CD4-positive, alpha-beta T cell treated with Interleukin-12 subunit alpha and Interleukin-12 subunit beta, for 1 hour (primary cell): ENCODE measurements at places on chromosomes 4 and X.

GRCh38 chr4:98963538-98964433, 31.7 kb upstream of the METAP1 start:
- no peak for DNase-seq

- no peak for DNase-seq
Measured at GRCh38 chr4:123349421-123350190, 47.0 kb upstream of the SPRY1 start.

- DNase-seq: no peak
Measured at GRCh38 chr4:176789955-176790354, 2.8 kb downstream of the VEGFC start.

DNA sequence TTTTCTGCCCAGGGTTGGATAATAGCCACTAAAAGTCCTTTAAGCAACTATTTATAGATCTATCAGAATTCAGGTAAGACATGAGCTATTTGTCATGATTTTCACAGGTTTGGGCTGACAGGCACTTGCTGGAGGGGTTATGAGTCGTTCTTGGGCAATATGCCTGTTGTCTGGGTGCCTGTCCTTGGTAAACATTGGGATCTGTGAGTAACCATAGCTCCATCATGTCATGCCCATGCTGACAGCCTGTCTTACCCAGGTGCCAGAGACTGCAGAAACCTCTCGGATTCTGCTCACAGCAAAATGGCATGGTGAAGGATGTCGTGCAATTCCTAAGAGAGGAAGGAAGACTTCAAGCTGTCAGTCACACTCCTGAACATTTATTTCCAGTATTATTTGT, 116.0 kb upstream of the PUDP start:
- DNase-seq: no peak

- DNase-seq: no peak
Measured at GRCh38 chr4:126633306-126633705, 999.5 kb upstream of the INTU start.

- DNase-seq: no peak
Measured at GRCh38 chrX:111560801-111561200, 49.4 kb downstream of the SERTM2 start.

DNA sequence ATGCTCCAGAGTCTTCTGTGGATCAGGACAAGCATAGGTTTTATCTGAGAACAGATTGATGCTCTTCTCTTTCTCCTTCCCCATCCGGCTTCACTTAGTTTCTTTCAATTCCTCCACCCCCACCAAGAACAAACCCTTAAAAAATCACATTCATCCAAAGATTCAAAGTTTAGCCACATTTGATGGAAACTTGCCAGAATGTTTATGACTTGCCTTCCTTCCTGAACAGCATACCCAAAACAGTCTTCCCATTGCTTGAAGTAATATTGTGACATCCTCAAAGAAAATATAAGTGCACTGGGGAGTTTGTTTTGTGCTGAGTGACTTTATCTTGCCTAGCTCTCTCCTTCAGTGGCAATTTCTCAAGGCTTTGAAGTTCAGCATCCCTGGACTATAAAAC, 83.0 kb downstream of the MAGEB17 start:
- DNase-seq: no peak

DNA sequence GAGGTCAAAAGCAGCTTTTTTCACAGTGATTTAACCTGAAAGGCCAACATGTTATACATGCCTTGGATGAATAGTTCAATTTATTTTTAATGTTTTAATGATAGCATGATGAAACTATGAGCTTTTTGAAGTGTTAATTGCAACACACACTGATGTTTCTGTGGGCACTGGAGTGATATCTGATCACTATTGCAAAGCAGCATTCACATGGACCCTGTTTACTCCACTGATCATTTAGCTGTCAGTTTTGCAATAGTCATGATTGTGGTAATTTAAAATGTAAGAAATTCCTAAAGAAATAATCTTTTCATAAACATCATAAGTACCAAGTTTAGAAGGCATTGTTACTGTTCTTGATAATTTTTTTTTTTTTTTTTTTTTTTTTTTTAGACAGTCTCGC, 74.1 kb downstream of the ARSJ start:
- no peak for DNase-seq

DNA sequence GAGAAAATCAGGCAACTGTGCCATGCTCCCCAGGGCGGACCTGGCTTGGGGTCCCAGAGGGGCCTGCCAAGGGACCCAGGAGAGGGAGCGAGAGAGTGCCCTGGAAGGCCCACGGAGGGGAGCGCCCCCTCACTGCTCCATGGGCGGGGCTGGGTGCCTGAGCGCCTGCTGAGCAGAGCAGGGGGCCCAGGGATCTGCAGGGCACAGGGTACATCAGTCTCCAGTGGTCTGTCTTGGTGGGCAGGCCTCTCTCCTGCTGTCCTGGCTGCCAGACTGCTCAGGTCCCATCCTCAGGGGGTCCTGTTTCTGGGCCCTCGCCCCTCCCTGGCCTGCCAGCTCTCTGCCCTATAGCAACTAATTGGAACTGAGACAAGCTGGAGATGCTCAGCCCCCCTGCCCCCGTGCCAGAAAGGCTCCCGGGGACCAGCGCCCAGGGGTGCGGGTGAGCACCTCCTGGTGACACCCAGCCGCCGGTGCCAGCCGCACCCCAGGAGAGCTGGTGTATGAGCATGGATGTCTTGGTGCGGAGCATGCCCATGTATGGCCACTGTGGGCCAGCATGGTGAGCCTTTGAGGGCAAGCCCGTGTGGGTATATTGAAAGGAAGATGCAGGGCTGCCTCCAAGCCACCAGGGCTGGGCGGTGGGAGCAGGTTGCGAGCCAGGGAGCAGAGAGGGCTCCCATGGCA, 1.3 kb downstream of the BGN start:
- no peak for DNase-seq

DNA sequence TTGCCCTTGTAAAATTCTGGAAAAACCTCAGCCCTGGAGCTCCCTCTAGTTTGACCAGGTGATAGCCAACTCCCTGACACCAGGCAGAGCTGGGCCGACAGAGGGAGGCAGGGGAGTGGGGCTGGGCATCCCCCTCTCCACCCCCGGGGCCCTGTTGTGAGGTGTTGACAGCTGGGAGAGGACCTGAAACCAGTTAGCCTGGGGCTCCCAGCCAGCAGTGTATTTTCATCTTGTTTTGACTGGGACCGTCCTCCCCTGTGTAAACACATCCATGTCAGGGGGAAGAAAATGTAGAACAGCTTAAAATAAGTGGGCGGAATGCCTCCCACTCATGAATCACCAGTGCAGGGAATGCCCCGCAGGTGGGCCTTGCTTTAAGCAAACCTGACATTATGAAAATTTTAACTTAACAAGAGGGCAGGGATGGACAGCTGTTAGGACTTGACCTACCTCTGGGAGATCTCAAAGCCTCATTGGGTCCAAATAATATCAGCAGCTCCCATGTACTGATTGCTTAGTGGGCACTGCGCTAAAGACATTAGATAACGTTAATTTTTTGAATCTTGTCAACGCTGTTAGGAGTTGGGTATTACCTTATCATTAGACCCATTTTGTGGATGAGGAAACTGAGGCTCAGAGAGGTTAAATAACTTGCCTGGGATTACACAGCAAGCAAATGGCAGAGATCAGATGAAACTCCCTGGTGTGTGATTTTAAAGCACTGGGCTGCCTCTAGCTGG, 45.9 kb downstream of the TSC22D3 start:
- no peak for DNase-seq

DNA sequence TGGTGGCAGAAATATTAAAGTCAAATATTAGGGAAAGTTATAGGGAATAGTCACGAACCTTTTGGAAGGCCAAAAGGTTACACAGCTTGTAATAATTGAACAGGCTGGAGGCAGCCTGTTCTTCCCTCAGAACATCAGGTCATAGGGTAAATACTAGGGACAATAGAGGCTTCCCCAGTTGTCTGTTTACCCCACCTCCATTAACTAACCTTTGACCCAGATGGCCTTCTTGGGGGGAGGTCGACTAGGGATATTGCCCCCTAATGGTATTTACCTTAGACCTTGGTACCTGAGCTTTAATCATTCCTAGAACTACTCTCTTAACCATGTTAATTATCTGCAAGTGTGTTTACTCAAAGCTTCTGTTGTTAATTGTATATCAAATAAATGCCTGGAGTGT, 26.0 kb downstream of the C4orf17 start:
- no peak for DNase-seq

GRCh38 chrX:1106478-1107210, 105.8 kb downstream of the CRLF2 start:
- DNase-seq: no peak

DNA sequence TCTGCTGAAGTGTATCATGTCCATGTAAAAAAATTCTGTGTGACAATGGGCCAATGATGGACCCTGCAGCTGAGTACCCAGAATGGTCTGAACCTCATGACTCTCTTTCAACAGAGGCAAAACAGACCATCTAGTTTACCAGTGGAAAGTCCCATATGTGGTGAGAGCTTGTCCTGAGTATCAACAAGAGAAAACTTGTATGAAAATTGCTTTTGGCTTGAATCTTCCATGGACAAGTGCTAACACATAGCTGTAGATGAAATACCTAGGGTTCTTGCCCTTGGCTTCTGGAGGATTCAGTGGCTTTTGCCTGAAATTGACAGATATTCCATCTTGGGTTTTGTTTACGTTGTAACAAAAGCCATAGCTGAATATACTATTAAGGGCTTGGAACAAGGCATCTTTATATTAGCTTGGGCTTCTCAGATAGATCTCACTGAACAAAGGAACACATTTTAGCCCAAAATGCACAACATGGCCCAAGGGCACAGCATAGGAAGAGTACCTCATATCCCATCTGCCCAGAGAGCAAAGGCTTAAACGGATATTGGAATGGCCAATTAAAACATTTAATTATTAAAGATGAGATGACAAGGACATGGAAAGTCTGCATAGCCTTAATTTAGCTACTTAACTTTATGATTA, 128.5 kb upstream of the HPGD start:
- DNase-seq: no peak

DNA sequence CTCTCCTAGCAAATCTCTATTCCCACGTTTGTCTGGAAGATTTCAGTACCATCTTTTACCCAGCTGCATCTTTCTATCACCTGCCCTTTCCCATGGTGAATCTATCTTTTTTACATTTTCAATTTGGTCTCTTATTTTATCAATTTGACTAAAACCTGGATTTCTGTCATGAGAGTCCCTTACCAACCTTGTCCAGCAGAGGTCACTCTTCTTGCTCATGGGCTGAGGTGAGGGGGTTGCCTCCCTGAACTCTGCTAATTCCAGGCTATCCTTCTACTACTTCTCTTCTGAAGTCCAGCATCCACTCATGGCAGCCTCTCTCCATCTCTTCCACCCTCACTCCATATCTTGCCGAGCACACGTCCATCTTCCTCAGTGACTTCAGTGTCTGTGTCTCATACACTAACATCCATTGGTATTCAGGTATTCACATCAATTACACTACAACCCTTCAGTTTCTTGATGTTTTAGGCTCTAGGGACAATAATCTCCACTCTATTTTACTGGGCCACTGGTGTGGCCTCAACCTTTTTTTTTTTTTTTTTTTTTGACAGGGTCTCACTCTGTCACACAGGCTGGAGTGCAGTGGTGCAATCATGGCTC, 17.8 kb upstream of the ZNF827 start:
- peak; percentile 57 for DNase-seq

- DNase-seq: no peak
Measured at GRCh38 chrX:22247169-22247568, 25.5 kb upstream of the CBLL2 start.

DNA sequence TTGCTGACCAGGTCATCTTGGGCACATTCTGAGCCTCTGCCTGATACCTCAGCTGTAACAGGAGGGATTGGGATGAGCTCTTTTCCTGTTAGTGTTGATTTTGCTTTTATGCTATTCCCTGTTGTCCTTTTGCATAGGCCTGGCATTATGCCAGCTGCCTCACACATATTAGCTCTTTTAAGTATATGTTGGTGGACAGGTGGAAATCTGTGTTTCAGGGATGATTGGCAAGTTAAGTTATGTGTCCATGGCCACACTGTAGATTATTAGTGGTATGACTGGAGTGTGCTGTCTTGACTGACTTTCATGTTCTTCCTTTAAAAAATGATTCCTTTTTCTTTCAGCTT, 28.9 kb downstream of the NSD2 start:
- DNase-seq: no peak

- no peak for DNase-seq
Measured at GRCh38 chr4:89878611-89879010, 16.0 kb upstream of the MMRN1 start.

- no peak for DNase-seq
Measured at GRCh38 chr4:3362431-3363287, 69.8 kb downstream of the RGS12 start.

DNA sequence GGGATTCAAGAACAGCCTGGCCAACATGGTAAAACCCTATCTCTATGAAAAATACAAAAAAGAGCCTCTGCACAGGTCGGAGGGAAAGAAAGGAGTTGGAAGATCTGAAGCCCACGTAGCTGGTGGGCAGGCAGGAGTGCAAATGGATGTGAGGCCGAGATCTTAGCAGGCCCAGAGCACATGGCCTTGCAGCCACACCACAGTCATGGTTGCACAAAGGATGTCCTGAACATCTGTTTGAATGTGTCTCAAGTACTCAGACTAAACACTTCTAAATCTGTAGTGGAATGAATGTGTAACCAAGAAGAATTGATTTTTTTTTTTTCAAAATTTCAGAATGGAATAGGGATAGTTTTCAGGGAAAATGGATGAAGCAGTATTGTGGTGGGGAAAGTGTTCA, 10.8 kb downstream of the CA5B start:
- DNase-seq: no peak

DNA sequence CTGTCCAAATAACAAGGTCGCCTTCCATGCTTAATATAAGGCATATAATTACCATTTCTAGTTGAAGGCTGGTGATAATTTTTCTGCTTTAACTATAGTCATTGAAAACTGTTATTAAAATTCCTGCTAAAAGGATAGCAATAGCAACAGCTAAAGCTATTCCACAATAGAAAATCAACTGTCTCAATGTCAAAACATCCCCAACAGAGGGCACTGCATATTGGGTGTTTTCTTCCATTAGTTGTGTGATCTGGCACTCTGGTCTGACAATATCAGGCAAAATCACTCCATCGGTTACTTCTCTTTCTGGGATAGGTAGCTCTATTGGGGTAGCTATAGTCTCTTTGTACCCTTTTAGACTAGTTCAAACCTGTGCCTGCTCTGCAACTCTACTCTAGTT, 53.5 kb downstream of the TMPRSS11F start:
- DNase-seq: no peak

GRCh38 chr4:85952972-85953650, 406.7 kb downstream of the MAPK10 start:
- no peak for DNase-seq

GRCh38 chrX:118350221-118350620, 4.3 kb downstream of the WDR44 start:
- peak; percentile 2 for DNase-seq

DNA sequence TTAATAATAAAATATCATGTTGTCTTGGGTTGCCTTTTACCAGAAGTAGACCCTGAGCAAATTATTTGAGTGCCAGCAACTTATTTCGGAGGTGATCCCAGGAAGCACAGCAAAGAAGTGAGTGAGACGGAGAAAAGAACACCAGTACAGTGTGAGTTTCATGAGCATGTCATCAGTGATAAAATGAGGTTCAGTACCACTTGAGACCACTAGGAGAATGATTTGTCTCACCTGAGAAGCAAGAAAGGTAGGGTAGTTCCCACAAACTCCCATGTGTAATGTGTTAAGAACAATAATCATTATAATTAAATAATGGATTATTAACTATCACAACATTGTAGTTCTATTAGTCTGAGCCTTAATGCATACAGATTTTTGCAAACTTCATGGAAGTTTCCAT, 112.8 kb upstream of the DMD start:
- no peak for DNase-seq
